Stomach (tissue), 19 donors: ENCODE measurements at places on chromosomes 5 and 9. TPM values are rescaled to one million over a fixed set of nuclear protein-coding genes. Genes with fewer than 3 reads are reported as not detected.

- H3K27ac ChIP-seq = no peak overlapping the region
- no peak overlapping the region for H3K4me3 ChIP-seq
- peaks cover 18% of the 10 kb centered on the region for H3K4me1 ChIP-seq
- DNase-seq = peak; percentile 48
- H3K27me3 ChIP-seq = no peaks in the 10 kb centered on the region
Measured at GRCh38 chr5:75034137-75034739, 18.1 kb downstream of the GCNT4 start.

Gene MOB3B
- total RNA-seq = 20.1 TPM

Gene ZFP62
- total RNA-seq = 16.5 TPM

DNA sequence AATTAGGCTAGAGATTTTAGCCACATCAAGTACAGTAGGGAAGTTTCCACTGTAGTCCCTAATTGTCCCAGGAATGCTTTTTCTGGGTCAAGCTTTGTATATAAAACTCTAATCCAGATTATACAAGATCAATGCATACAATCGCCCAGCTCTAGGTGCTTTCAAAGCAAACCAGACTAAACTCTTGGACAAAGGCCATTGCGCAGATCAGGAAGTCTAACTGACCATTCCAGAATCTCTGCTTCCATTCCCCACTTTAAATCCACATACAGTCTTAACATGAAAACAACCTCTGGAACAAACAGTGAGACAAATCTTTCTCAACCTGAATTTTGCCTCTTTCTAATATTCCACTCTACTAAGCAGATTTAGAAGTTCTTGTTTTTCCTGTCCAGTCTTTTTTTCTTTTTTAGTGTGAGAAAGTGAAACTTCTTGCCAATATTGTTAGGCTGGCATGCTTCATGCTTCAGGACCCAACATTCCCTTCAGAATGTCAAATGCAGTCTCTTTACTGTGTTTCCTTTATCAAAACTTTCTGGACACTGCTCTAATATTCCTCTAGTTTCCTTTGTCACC, 76.1 kb downstream of the ITGA1 start:
- no peaks in the 10 kb centered on the region for H3K27me3 ChIP-seq
- H3K36me3 ChIP-seq = peaks cover 5% of the 10 kb centered on the region
- peaks cover 25% of the 10 kb centered on the region for H3K4me1 ChIP-seq
- no peak overlapping the region for H3K4me3 ChIP-seq
- no peak overlapping the region for H3K27ac ChIP-seq

GRCh38 chr9:128943832-128944620, 3.4 kb downstream of the DOLK start:
- H3K36me3 ChIP-seq = peaks cover 61% of the 10 kb centered on the region
- H3K27ac ChIP-seq = no peak overlapping the region
- H3K4me3 ChIP-seq = no peak overlapping the region
- no peaks in the 10 kb centered on the region for H3K27me3 ChIP-seq
- peaks cover 20% of the 10 kb centered on the region for H3K4me1 ChIP-seq

Gene KIF12
- total RNA-seq = 18.7 TPM

DNA sequence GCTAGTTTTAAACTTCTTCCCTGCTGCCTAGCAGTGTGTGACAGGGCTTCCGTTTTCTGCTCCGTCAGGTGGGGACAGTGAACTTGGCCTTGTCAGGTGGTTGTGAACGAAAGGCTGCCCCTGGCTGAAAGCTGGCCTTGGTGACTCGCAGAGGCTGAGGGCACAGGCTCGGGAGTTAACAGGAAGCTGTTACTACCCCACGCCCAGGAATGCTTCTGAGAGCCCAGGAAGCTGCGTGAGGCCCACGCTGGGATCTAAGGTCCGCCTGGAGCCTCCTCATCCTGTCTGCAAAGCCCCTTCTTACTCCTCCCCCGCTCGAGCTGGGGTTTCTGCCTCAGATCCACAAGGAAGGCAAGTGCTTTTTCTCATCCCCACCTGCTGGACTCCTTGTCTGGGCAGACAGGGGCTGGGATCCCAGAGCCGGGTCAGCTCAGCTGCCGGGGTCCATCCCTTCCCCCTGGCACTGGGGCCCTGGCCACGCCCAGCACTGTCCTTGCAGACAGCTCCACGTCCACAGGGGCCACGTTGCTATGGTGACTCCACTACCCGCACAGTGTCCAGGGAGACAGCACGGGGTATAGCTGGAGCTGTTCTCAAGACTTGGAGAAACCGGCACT, 124.7 kb upstream of the TBC1D2 start:
- no peak for DNase-seq
- peaks cover 1% of the 10 kb centered on the region for H3K4me1 ChIP-seq
- no peak overlapping the region for H3K4me3 ChIP-seq
